ENCODE measurements at places on chromosomes 11 and 22.

GRCh38 chr22:33451866-33452469 is 393.8 kb upstream of the SYN3 start:
- no peaks in the 10 kb centered on the region for H3K4me1 ChIP-seq
- peaks cover 4% of the 10 kb centered on the region for H3K27me3 ChIP-seq
- H3K36me3 ChIP-seq, result no peaks in the 10 kb centered on the region
- H3K4me3 ChIP-seq, result no peak overlapping the region

DNA sequence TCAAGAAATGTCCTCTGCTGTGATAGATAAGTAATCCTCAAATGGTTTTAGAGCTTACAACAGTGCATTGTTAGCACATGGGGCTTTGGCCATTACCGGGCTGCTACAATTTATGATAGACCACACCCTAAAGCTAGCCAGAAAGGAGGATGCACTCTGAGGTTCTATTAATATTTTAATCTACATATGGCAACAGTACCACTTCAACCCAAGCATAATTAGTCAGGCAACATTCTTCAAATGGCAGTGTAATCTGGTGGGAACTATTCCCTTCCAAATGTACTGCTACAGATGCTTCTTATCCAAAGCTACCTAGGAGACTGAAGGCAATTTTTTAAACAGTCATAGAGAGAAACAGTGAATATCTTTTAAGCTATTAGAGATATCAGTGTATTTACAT is 697.6 kb downstream of the KCNA4 start:
- no peaks in the 10 kb centered on the region for H3K36me3 ChIP-seq
- no peaks in the 10 kb centered on the region for H3K27me3 ChIP-seq
- H3K4me1 ChIP-seq, result no peaks in the 10 kb centered on the region
- H3K27ac ChIP-seq, result no peak overlapping the region
- no peak overlapping the region for H3K4me3 ChIP-seq
- DNase-seq, result no peak

GRCh38 chr11:91308069-91308468 is 916.5 kb upstream of the FAT3 start:
- H3K36me3 ChIP-seq, result no peaks in the 10 kb centered on the region
- DNase-seq, result no peak
- H3K4me3 ChIP-seq, result no peak overlapping the region
- no peaks in the 10 kb centered on the region for H3K27me3 ChIP-seq

- no peaks in the 10 kb centered on the region for H3K27me3 ChIP-seq
- no peak overlapping the region for H3K4me3 ChIP-seq
- H3K36me3 ChIP-seq, result peaks cover 8% of the 10 kb centered on the region
- no peak for DNase-seq
- H3K4me1 ChIP-seq, result peaks cover 8% of the 10 kb centered on the region
Measured at GRCh38 chr11:63970902-63971301, 3.5 kb upstream of the COX8A start.

DNA sequence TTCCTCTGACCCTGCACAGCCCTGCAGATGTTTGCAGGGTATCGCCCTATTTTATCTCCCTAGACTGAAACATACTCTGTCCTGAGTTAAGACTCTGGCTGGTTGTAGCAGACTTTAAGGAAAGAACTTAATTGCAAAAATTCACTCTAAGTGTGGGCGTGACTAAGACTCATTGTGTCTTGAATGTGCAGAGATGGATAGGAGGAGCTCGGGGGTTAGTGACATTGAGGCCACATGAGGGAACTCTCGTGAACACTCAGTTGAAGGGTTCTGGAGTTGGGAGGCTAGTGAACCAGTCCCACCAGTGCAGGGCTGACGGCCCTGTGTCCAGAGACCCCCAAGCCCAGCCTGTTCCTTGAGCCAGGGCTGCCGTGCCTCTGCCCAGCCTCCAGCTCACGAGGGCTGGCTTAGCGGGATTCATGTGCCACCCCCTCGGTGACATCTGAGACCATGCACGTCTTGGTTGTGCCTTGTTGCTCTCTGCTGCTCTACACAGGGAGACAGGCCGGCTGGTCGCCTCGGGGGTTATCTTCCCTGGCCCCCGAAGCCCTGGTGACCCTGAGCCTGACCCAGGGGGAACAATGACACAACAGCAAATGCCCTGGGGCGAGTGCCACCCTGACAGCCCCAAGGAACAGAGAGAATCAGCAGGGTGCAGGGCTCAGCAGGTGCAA is 11.4 kb upstream of the TBX1 start:
- H3K27me3 ChIP-seq, result peaks cover 4% of the 10 kb centered on the region
- H3K4me1 ChIP-seq, result no peaks in the 10 kb centered on the region
- no peak for DNase-seq

DNA sequence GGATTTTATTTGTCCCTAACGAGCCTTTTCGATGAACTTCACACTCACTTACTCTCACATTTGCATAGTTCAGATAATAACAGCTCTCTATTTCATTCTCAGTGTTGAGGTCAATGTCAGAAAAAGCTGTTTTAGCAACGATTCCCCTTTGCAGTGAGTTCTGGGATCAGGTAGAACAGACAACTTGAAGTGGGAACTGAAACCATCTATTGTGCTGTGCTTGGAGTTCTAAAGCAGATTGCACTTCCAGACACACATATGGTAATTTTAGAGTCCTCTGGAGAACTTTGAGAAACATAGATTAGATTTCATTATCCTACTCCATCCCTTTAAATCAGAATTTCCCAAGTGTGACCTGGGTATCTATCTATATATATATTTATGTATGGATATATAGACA is 124.6 kb upstream of the BLID start:
- H3K36me3 ChIP-seq, result no peaks in the 10 kb centered on the region
- no peak overlapping the region for H3K4me3 ChIP-seq
- peaks cover under 1% of the 10 kb centered on the region for H3K27me3 ChIP-seq
- H3K4me1 ChIP-seq, result no peaks in the 10 kb centered on the region

DNA sequence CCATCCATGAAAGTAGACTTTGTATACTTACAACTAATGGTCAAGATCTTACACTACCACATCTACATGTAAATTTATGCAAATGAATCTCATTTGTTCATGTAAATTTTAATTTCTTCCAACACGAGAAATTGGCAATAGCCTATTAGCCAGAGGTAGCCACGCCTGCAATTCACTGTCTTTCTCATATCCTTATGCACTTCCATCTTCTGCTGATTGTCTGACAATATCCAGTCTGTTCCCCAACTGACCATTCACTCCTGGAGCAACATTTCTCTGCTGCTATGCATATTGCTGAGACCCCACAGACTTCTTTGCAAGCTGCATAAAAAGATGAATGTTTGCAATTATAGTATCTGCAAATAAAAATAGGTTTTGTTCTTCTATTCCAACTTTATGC is 2.5 kb downstream of the NNMT start:
- no peaks in the 10 kb centered on the region for H3K4me1 ChIP-seq
- H3K4me3 ChIP-seq, result no peak overlapping the region
- H3K36me3 ChIP-seq, result no peaks in the 10 kb centered on the region
- H3K27ac ChIP-seq, result no peak overlapping the region

GRCh38 chr22:39601180-39601535 is 30.6 kb downstream of the CACNA1I start:
- no peak overlapping the region for H3K4me3 ChIP-seq
- no peaks in the 10 kb centered on the region for H3K36me3 ChIP-seq
- DNase-seq, result no peak
- no peak overlapping the region for H3K27ac ChIP-seq
- no peaks in the 10 kb centered on the region for H3K27me3 ChIP-seq

GRCh38 chr11:61189933-61190332 is 13.4 kb upstream of the PGA3 start:
- no peak overlapping the region for H3K27ac ChIP-seq
- no peak overlapping the region for H3K4me3 ChIP-seq
- H3K4me1 ChIP-seq, result peaks cover 2% of the 10 kb centered on the region
- H3K36me3 ChIP-seq, result no peaks in the 10 kb centered on the region
- peaks cover 6% of the 10 kb centered on the region for H3K27me3 ChIP-seq

DNA sequence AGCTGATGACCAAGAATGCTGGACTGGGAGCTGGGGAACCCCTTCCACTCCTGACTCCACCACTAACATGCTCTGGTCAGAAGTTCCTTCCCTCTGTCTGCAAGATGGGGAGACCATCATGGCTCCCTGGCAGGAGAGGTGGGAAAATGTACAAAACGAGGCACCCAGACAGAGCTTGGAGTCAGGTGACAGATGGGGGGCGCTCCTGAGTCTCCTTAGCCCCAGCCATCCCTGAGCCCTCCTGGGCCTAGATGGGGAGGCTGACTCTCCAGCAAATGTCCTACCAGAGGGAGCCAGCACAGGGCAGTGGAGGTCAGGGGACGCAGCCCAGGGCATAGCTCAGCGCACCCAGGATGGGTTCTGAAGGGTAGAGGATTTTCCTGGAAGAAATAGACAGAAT is 20.0 kb downstream of the KCNJ4 start:
- no peak overlapping the region for H3K27ac ChIP-seq
- no peaks in the 10 kb centered on the region for H3K36me3 ChIP-seq
- no peaks in the 10 kb centered on the region for H3K27me3 ChIP-seq
- no peak overlapping the region for H3K4me3 ChIP-seq

- H3K4me1 ChIP-seq, result no peaks in the 10 kb centered on the region
- H3K27ac ChIP-seq, result no peak overlapping the region
- no peaks in the 10 kb centered on the region for H3K36me3 ChIP-seq
- H3K4me3 ChIP-seq, result no peak overlapping the region
- no peak for DNase-seq
- H3K27me3 ChIP-seq, result peaks cover 2% of the 10 kb centered on the region
Measured at GRCh38 chr22:29707010-29707409, 12.8 kb upstream of the CABP7 start.

GRCh38 chr11:114252767-114253166 is 43.4 kb upstream of the NNMT start:
- H3K4me3 ChIP-seq, result no peak overlapping the region
- DNase-seq, result no peak
- no peaks in the 10 kb centered on the region for H3K36me3 ChIP-seq
- H3K27me3 ChIP-seq, result no peaks in the 10 kb centered on the region
- H3K4me1 ChIP-seq, result no peaks in the 10 kb centered on the region

Data from activated CD4-positive, alpha-beta T cell treated with anti-CD3 and anti-CD28 coated beads for 36 hours (primary cell).